ENCODE measurements at places on chromosomes 5 and 9.

DNA sequence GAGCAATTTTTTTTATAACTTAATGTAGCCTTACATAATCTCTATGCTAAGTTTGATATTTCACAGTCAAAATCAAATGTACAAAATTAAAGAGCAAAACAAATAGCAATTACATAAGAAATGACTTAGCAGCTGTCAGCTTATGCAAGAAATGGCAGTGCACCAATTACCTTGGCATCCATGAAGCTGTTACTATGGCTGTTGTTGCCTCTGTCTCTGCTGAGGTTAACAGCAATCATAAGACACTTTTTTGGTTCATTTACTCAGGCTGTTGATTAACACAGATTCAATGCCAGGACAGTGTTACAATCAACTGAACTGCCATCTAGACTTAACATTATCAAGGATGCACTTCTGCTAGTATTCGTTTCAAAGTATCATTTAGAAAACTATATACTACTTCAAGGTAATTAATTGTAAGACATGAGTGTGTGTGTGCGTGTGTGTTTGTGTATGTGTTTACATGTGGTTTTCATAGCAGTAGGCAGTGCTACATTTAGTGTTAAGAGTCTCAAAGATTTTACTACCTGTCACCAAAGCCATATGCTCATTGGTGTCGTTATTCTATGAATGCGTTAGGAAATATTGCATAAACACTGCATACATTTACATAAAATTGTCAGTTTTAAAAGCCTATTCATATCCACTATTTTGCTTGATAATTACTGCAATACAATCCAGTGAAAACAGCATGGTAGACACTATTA, 1084.2 kb upstream of the COX7C start:
- no peak for DNase-seq

DNA sequence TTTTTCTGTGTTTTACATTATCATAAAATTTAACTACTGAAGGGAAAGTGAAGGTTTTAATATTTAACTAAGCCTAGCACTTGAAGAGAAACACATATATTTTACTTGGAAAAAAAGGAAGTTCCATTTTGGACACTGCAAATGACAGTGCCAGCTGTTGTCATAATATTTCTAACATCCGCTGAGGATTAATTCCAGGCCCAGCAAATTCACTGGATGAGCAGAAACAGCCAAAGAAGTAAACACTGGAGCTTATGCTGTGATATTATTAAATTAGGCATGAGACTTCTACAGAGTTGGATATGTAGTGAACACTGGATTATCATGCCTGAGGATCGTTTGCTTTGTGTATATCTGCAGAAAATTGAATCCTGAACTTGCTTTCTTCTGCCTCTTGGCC, 67.6 kb downstream of the GHR start:
- DNase-seq, result no peak

DNA sequence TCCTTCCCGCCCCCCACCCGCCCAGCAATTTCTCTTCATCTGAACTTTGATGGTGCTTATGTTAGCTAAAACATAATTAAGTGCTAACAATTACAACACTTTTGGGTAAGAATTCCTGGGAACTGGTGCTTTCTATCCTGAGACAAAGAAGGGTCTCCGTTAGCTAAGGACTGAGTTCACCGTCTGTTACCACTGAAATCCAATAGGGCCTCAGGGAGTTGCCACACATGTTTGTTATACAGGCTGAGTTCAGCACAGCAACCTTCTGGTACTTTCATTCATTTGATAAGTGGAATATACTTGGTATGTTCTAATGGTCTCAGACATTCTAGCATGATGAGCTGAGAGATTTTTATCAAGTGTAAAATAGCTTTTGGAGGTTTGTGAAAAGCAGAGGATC, 437.9 kb downstream of the EFNA5 start:
- DNase-seq, result no peak

DNA sequence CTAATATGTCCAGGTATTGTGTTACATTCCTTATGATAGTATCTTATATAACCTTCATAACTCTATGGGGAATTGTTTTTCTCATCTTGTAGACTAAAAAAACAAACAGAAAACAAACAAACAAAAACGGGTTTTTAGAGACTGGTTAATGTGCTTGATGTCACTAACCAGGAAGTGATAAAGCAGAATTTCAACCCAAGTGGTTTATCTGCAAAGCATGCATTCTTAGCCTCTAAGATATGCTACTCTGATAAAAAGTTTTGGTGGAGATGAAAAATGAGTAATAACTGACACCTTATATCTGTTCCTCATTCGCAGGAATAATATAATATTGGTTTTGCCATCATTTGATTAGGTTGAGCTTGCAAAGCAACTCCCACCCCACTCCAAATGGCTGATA, 53.4 kb downstream of the PUM3 start:
- no peak for DNase-seq

- DNase-seq, result no peak
These were observed 38.4 kb upstream of the SMIM15 start for GRCh38 chr5:61200582-61201155.

GRCh38 chr9:69573651-69574050, 98.5 kb downstream of the APBA1 start:
- no peak for DNase-seq

- DNase-seq, result no peak
These were observed 22.0 kb upstream of the WNK2 start for GRCh38 chr9:93161786-93162562.

GRCh38 chr5:123174916-123175481, 86.0 kb downstream of the PRDM6 start:
- no peak for DNase-seq

DNA sequence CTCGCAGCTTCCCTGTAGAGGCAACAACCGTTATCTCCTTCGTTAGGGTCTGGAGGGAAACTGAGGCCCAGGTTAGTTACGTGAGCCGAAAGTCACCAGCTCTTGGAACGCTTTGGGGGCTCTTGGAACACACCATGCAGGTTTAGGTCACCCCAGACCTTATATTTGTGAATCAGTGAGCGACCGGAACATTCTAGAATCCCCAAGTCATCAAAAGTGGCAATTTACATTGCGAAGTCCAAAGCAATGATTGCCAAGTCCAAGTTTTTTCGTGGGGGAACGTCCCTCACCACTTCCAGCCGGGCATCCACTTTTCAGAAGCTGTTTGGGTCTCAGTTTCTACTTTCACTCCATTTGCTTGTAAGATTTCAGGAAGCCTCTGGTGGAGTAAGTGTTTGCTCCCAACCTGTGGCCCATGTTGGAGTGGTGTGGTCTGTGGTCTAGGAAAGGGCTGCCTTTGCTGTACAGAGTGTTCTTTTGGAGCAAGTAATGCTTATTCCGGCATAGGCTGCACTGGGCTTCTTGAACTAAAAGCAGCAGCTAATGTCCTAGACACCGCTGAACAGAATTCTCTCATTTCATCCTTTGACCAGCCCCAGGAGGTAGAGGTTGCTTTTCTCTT, 32.8 kb upstream of the SPRY4 start:
- no peak for DNase-seq

- DNase-seq, result no peak
These were observed 35.2 kb upstream of the PITX1 start for GRCh38 chr5:135069016-135069770.

GRCh38 chr9:134318481-134318891, 7.8 kb upstream of the RXRA start:
- no peak for DNase-seq

DNA sequence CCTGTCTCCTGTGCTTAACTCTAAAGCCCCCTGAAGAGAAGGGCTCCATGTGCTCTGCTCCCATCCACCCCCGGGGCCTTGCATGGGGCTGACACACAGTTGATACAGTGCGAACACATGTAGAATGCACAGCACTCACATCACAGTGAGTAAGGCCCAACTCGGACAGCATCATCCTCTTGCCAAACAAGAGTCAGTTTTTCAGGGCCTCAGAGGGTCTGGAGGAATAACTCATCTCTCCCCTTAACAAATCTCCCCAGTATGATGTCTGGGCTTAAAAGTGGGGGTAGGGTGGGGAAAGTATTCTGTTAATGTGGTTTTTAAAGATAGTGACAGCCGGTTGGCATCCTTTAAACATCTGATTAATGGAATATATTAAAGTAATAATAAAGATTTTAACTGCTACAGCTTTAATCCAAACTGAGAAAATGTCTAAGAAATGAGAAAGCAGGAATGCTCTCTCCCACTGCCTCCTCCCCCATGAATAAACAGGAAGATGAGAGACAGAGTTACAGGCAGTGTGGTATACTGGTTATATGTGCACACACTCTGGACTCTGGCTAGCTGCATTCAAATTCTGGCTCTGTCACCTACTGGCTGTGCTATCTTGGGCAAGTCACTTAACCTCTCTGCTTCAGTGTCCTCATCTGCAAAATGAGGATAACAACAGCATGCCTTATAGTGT, 22.5 kb downstream of the APBA1 start:
- DNase-seq, result no peak

DNA sequence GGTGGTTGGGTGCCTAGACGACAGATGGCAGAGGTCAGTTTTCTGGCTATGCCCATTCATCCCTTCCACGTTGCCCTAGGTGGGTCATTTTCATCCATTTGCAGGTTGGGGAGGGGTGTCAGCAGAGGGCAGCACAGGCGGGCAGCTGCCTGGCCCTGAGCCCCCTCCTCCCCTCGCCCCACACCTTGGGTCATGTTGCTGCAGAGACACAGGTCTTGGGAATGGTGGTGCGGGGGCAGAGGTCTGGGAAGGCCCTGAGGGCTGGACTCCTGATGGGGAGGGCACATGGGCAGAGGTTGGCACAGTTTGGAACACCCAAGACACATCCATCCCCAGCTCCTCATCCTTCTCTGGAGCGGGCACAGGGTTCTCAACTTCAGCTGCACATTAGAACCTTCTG, 103.2 kb upstream of the LMX1B start:
- DNase-seq, result no peak

GRCh38 chr5:130555429-130555828, 609.6 kb downstream of the HINT1 start:
- no peak for DNase-seq

DNA sequence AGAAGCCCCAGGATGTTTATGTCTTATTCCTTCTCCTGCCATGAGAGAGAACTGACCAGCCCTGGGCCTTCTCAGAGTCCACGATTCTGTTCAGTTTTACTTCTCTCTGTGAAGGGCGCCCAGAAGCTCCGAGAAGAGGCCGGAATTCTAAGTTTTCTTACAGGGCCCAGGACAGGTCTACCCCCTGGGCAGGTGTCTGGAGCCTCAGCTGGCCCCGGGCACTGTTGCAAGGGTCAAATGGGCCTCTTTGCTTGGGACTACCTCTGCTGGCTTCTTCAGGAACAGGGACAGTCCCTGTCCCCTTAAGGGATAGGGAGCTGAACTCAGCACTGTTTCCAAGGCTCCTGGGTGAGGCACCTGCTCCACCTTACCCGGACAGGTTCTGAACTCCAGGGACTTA, 55.0 kb downstream of the RASGEF1C start:
- no peak for DNase-seq

GRCh38 chr9:137789295-137789895, 88.2 kb upstream of the CACNA1B start:
- no peak for DNase-seq

DNA sequence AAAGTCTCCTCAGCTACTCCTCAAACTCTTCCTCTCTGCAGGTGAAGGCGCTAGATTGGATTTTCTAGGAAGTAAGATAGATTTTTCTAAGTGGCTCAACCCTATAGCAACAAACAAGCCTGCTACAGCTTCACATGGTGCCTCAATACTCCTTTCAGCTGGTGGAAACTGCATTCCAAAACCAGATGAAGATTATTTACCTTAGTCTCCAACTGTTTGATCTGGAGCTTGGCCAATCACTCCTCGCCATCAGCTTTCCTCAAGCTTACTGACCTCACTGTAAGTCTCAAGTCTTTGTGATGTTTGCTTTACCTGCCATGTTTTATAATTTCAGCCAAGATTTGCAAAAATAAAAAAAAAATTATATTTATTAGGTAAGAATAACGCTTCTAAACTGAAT, 622.4 kb downstream of the CHSY3 start:
- no peak for DNase-seq

DNA sequence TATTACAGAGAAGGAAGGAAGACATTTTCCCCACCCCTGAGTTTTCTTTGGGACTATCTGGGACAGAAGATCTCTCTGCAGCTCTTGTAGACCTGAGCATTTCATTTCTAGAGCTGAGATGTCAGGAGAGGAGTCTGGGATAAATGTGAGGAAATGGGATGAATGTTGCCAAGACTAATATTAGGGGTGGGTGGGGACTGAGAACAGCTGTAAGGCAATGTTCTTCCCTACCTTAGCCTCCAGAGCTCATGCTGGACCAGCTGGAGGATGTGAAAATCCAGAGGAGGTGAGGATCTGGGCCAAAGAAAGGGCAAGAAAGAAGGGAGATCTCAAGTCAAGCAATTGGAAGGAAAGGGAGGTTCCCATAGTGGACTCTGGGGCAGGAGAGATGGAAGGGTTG, 23.1 kb upstream of the FOXD1 start:
- no peak for DNase-seq

DNA sequence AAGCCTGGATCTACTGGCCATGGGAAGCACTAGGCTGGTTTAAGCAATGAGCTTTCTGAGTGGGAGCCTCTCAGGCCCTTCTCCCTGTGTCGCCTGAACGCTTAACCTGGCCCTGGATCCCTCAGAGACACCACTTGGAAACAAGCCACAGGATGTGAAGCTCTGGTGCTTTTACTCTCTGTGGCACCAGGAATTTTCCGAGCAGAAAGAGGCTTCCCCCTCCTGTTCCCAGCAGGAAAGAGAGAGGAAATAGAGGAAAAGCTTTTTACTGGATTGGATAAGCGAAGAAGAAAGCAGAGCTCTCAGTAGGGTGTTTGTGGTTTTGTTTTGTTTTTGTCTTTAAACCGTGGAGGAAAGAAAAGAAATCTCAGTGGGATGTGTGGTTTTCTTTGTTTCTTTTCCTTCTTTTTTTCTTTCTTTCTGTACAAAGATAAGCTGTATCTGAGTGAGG, 34.5 kb downstream of the COL15A1 start:
- DNase-seq, result no peak

DNA sequence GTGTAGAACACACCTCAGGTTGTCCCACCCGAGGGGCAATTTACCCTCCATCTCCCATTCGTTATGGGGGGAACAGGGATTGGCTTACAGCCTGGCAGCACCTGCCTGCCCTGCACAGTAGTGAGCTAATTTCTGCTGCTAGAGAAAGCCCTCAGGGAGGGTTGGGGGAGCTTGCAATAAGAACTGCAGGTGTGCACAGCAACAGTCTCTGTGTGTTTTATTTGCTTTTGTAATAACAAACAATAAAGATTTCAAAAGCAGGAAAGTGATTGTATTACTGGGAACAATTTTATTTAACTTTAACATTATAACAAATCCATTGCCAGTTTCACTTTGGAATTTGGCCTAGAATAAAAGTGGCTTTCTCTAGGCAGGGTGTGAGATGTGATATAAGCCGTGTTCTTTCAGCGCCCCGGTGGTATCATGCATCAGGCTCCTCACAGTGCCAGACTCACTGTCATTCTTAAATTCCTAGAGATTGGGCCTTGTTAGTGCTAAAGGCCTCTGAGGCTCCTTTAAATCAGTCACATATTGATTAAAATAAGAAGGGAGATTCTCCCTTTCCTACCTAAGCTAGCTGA, 81.1 kb downstream of the RMI1 start:
- no peak for DNase-seq

DNA sequence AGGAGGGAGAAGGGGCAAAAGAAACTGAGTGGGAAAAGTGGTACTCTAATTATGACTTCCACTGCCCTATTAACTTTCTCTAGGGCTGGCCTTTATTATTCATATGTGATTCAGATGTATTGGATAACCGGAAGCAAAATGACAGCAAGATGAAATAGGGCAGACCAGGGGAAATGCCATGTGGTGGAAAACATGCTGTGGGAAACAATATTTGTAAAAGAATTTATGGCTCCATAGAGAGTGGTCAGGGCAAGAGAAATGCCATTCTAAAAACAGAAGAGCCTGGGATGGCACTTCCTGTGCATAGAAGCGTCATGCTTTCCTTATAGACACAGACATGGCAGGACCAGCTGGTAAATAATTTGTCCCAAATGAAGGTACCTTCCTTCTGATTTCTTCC, 67.7 kb downstream of the MEGF10 start:
- DNase-seq, result no peak
